Naive B cell (primary cell): ENCODE measurements at places on chromosomes 1 and 21.

- H3K36me3 ChIP-seq: peaks cover 3% of the 10 kb centered on the region
- no peak overlapping the region for H3K27ac ChIP-seq
- H3K4me1 ChIP-seq: peaks cover 8% of the 10 kb centered on the region
- no peak overlapping the region for H3K4me3 ChIP-seq
Observed at GRCh38 chr1:230463326-230463725, 37.2 kb upstream of the PGBD5 start.

GRCh38 chr1:182119631-182120030 is 58.1 kb upstream of the ZNF648 start:
- no peak overlapping the region for H3K4me3 ChIP-seq
- no peak overlapping the region for H3K27ac ChIP-seq
- H3K4me1 ChIP-seq: no peaks in the 10 kb centered on the region
- H3K36me3 ChIP-seq: no peaks in the 10 kb centered on the region
- H3K27me3 ChIP-seq: peaks cover 12% of the 10 kb centered on the region

DNA sequence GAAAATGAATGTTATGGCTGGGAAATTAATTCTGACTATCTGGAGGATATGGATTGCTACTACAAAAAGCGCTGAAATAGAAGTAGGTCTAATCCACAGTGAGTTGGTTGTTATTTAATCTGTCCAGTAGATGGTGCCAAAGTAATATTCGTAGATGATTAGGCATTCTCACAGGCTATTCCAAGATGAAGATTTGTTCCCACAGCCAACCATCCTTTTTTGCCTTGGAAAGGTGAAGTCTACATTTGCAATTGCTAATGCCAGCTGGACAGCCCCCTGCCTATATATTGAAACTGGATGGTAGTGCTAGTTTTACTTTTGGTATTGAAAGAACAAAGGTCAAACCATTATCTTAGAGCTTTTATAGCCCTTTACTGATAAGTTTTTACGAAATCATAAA is 43.8 kb downstream of the RBM11 start:
- peak; percentile 17 for DNase-seq
- H3K36me3 ChIP-seq: no peaks in the 10 kb centered on the region
- H3K27ac ChIP-seq: no peak overlapping the region
- peaks cover 7% of the 10 kb centered on the region for H3K27me3 ChIP-seq

- H3K4me3 ChIP-seq: no peak overlapping the region
- H3K36me3 ChIP-seq: peaks cover 4% of the 10 kb centered on the region
- no peak overlapping the region for H3K27ac ChIP-seq
- no peak for DNase-seq
- peaks cover 8% of the 10 kb centered on the region for H3K4me1 ChIP-seq
Observed at GRCh38 chr1:83822208-83822607, 176.7 kb downstream of the TTLL7 start.

DNA sequence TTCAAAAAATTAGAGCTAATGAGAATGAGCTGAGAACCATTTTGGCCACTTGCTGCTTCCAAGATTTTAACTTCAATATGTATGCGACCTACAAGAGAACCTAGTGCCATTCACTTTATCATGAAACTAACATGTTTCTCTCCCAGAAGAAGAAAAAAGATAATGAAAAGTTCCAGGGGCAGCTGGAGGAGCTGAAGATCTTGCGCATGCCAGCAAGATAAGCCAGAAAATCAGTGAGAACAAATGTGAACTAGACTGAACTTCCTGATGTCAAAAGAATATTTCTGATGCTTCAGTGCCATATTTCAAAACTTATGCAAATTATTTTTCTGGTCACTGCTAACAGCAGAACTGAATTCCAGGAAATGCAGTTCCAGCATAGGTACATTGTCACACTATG is 1265.1 kb downstream of the BRINP3 start:
- no peaks in the 10 kb centered on the region for H3K4me1 ChIP-seq
- no peak overlapping the region for H3K4me3 ChIP-seq
- H3K27ac ChIP-seq: no peak overlapping the region
- H3K36me3 ChIP-seq: no peaks in the 10 kb centered on the region

DNA sequence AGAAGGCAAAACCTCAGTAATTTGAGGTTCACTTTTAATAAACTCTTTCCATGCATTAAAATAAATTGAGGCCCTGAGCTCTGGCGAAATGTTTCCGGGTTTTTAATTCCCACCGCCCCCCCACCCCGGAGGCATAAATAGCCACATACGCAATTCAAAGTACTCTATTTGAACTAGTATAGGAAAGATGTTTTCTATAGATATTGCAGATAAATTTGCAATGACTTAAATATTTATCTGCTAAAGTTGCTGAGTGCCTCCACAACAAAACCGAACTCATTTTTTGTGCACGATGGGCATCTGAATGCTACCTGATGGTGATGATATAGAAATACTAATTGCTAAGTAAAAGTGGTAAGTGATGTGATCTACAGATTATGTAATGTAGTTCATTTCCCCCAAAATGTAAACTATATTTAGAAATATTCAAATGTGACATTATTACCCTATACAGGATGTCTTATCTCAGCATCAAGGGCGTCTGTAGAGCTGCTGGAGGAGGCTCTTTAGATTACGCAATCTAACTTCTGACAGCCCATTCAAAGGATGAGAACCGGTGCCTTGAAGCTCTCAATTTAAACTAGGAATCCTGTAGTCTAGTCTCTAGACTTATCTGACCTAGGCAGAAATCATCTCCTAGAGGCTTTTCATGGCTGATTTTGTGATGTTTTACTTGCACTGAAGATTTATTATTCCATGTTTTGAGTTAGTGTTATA is 8.5 kb downstream of the IRF2BP2 start:
- DNase-seq: no peak
- peak overlapping the region; percentile 83 for H3K4me3 ChIP-seq
- H3K27me3 ChIP-seq: no peaks in the 10 kb centered on the region
- H3K27ac ChIP-seq: peak overlapping the region; percentile 61
- H3K4me1 ChIP-seq: peaks cover 49% of the 10 kb centered on the region

DNA sequence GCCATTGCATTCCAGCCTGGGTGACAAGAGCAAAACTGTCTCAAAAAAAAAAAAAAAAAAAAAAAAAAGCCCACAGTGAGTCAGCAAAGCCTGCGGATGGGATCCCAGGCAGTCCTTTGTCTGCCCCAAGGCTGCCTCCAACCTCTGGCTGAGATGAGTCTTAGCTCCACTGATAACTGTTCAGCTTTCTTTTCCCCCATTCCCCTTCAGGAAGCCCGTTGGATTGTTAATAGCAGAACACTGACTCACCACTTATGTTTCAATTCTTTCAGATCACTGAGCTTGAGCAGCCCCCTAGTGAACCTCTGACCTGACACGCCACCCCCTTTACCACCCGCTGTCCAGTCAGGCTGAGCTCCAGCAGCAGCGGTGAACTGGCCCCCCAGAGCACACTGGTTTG is 57.5 kb downstream of the ERG start:
- peaks cover 6% of the 10 kb centered on the region for H3K27me3 ChIP-seq
- no peak overlapping the region for H3K4me3 ChIP-seq
- no peaks in the 10 kb centered on the region for H3K4me1 ChIP-seq
- no peak overlapping the region for H3K27ac ChIP-seq
- DNase-seq: no peak
- H3K36me3 ChIP-seq: no peaks in the 10 kb centered on the region

DNA sequence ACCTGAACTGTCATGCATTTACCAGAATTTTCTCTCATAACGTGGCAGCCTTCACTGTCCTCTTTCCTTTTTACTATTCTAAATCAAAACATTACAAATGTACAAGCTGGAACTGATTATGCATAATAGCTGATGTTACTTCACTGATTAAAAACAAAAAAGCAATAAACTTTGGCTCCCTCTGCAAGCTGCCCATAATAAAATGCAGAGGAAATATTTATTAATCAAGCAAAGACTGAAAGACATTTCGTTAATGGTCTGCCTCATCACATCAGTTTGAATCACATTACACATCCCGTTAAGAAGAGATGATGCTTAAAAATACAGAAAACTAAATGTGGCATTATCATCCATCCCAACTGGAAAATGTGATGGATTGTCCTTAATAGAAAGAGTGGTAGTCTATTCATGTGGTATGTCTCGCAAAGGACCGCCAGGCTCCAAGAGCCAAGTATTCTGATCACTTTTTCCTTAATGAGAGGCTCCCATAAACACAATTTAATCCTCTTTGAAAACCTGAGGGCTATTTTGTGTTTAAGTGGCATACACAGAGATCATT is 225.3 kb downstream of the RGS7 start:
- DNase-seq: no peak
- no peak overlapping the region for H3K27ac ChIP-seq
- no peaks in the 10 kb centered on the region for H3K27me3 ChIP-seq
- H3K4me3 ChIP-seq: no peak overlapping the region
- no peaks in the 10 kb centered on the region for H3K36me3 ChIP-seq
- H3K4me1 ChIP-seq: no peaks in the 10 kb centered on the region

GRCh38 chr1:191609305-191609704 is 549.0 kb upstream of the RGS18 start:
- DNase-seq: no peak
- H3K4me1 ChIP-seq: no peaks in the 10 kb centered on the region
- no peaks in the 10 kb centered on the region for H3K27me3 ChIP-seq
- H3K27ac ChIP-seq: no peak overlapping the region
- no peak overlapping the region for H3K4me3 ChIP-seq
- H3K36me3 ChIP-seq: no peaks in the 10 kb centered on the region

GRCh38 chr1:191134796-191135195 is 657.1 kb upstream of the BRINP3 start:
- no peak for DNase-seq
- H3K4me1 ChIP-seq: no peaks in the 10 kb centered on the region
- H3K36me3 ChIP-seq: no peaks in the 10 kb centered on the region
- no peak overlapping the region for H3K4me3 ChIP-seq

- no peak overlapping the region for H3K27ac ChIP-seq
- no peak for DNase-seq
- no peaks in the 10 kb centered on the region for H3K36me3 ChIP-seq
- peaks cover 30% of the 10 kb centered on the region for H3K27me3 ChIP-seq
- no peak overlapping the region for H3K4me3 ChIP-seq
Observed at GRCh38 chr1:114009393-114009792, 30.1 kb downstream of the OLFML3 start.

GRCh38 chr1:60935599-60936110 is 146.7 kb upstream of the NFIA start:
- no peaks in the 10 kb centered on the region for H3K36me3 ChIP-seq
- no peaks in the 10 kb centered on the region for H3K27me3 ChIP-seq
- no peak overlapping the region for H3K27ac ChIP-seq

- H3K4me3 ChIP-seq: no peak overlapping the region
- no peak overlapping the region for H3K27ac ChIP-seq
- DNase-seq: no peak
Observed at GRCh38 chr1:158942490-158942889, 11.1 kb downstream of the PYHIN1 start.
